ENCODE measurements at places on chromosomes 13 and 19.

DNA sequence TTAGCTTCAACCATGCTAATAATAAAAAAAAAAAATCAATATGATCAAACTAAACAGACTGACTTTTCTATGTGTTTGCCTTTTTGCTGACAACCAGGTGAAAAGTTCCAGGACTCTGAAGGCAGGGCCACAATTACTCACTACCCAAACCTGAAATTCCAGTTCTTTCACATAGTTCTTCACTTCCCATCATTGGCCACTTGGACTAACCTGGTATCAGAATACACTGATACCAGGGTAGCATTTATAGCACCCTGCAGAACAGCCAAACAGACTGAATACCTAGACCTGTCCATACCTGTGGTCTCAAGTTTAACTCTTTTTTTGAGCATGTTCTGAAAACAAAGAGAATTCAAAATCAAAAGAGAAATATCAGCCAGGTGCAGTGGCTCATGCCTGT is 25.1 kb downstream of the ELF1 start:
- no peak for DNase-seq

- DNase-seq = no peak
Observed at GRCh38 chr13:96967248-96967745, 27.0 kb downstream of the OXGR1 start.

- DNase-seq = peak; percentile 69
Observed at GRCh38 chr19:40398417-40399131, 8.6 kb upstream of the HIPK4 start.

- DNase-seq = no peak
Observed at GRCh38 chr13:107562203-107562602, 653.1 kb downstream of the LIG4 start.

- no peak for DNase-seq
Observed at GRCh38 chr19:47414469-47414868, 4.9 kb downstream of the MEIS3 start.

Measured in stimulated activated CD4-positive, alpha-beta T cell treated with anti-CD3 and anti-CD28 coated beads, Interleukin-12 subunit alpha, Interleukin-12 subunit beta, amount 100 ng/mL, for 24 hours (primary cell).